ENCODE measurements at places on chromosomes 2 and 18.

DNA sequence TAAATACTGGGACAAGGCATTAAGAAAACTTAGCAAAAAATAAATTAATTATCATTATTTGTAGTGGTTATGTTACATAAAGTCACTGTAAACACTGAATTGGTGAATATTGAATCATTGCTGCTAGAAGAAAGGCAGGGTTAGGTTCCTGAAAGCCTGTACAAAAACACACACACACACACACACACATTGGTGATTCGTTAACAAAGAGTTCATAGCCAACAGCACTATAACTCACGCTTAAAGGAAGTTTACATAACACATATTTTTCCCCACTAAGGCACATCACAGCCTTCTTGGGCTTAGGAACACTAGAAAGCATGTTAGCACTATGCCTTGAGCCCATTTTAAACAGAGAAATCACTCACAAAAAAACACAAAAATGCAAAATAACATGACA, 690.0 kb upstream of the PIK3C3 start:
- DNase-seq: no peak

DNA sequence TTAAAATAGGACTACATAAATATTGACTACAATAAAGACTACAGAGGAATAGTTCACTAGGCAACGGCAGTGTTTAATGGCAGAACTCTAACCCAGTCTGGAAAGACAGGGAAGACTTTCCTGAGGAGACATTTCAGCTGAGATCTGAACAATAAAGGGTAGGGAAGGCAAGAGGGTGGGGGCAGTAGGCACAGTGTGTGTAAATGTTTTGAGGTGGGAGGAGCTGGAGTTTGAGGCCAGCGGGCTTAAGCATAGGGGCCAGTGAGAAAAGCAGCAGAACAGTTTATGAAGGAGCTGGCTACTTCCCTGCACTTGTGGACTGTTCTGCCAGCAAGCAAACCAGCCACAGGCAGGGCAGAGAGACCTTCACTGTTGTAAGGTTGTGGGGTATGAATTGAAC, 76.6 kb upstream of the UGP2 start:
- no peak for DNase-seq

- DNase-seq: no peak
These were observed 41.8 kb upstream of the FOSL2 start for GRCh38 chr2:28350791-28351285.

DNA sequence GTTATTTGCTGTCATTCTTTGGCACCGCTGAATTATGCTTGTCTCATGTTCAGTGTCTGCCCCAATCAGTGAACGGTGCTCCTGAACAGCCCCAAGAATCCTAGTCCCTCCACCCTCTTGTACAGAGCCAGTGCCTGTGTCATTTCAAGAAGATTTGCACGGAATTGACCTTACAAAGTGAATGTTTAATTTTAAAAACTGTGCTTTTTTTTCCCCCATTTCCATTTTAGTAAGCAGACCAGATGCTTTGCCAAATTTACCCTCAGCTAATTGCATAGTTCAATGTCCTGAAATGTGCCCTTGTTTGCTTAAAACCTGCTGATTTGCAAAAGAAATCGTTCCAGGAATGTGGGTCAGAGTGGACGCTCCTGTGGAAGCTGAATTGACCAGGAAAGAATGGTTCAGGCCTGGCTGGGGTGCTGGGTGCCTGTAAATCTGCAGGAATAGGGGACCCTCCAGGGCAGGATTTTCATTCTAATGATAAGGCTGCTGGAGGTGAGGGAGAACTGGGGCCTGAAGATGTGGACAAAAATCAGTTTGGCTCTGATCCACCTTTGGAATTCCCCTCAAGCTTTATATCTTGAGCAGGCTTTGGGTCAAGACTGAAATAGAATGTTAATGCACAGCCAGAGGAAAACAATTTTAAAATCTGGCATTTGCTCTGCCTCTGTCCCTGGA, 20.1 kb downstream of the TMEM17 start:
- no peak for DNase-seq

GRCh38 chr2:118048401-118048800, 34.5 kb upstream of the CCDC93 start:
- DNase-seq: no peak

DNA sequence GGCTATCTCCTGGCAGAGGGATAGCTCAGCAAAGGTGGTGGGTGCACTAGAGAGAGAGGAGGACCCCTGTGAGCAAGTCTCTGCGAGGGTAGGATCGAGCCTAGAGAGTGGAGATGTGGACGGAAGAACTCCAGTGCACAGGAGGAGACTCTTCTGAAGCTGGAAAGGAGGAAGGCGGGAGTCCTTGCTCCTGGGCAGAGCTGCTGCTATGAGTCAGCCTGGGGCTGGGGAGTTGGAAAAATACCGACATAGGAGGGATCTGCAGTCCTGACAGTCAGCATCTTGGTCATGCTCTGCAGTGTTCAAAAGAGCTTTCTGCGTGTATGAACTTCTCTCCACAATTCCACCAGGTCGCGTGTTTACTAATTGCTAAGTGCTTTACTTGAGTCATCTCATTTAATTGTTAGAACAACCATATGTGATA, 233.8 kb downstream of the LDLRAD4 start:
- no peak for DNase-seq

- DNase-seq: no peak
These were observed 60.2 kb downstream of the EIF5B start for GRCh38 chr2:99397266-99397920.

DNA sequence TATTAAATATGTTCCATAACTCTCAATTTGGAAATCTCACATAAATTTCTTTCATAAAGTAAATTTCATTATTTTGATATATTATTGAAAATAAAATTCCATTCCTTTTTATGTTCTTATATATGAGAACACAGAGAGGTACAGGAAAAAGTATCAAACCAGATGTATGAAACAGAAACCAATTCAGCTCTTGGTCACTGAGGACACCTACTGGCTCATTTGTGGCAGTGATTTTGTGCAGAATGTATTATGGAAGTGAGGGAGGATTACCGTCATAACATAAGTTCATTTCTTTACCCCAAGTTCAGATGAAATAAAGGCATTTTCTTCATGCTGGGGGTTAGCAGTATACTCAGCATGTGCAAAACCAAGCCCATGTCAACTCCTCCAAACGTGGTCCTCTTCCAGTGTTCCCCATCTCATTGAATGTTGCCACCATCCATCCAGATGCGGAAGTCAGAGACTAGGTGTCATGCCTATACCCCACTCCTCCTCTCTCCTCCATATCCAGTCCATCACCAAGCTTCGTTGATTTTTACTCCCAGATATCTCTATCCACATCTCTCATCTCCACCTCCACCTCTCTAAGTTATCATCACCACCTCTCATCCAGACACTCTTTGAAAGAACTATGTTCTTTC, 41.7 kb upstream of the MALL start:
- DNase-seq: no peak

DNA sequence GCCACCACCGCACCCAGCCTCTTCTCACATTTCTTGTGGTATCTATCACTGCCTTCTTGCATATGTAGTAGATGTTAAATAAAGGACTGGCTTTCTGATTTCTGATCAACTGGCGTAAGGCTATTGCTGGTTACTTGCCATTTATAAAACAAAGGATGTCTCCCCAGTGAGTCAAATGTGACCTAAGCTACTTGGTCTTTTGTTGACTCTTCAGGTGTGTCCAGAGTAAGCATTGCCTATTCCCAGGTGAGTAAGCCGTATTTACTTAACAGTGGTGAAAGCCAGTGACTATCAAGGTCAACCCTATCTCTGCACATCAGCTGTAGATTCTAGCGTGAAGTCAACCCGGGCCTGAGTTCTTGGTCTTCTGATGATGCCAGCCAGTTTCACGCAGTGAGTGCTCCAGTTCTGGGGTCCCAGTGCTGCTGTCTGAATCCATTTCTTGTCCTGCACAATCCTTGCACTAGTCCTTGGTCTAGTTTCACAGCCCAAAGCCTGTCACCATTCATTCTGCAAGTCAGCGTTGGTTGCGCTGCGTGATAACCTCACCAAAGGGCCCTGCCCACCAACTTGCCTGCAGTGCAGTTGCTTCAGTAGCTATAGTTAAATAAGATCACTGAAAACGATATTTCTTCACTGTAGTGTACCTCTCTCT, 120.2 kb downstream of the GBX2 start:
- DNase-seq: no peak

- DNase-seq: no peak
These were observed 33.1 kb upstream of the NPC1 start for GRCh38 chr18:23619388-23619881.

DNA sequence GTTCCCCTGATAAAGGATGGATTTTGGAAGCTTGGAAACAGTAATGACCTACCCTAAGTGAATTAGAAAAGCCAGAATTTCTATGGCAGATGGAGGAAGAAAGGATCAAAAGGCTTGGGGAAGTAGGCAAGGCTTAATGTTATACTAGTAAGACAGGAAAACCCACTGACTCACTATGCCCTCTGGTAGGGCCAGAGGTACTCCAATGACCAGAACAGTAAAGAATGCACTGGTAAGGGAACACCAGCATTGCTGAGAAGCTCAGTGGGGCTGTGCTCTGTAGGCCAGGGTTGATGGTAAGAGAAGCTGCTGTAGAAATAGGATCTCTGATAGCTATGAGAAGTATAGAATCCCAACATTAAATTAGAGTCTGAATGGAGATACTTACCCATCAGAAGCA, 126.4 kb downstream of the GFPT1 start:
- DNase-seq: no peak

- no peak for DNase-seq
These were observed 280.6 kb downstream of the PTGR3 start for GRCh38 chr18:74928194-74928968.

DNA sequence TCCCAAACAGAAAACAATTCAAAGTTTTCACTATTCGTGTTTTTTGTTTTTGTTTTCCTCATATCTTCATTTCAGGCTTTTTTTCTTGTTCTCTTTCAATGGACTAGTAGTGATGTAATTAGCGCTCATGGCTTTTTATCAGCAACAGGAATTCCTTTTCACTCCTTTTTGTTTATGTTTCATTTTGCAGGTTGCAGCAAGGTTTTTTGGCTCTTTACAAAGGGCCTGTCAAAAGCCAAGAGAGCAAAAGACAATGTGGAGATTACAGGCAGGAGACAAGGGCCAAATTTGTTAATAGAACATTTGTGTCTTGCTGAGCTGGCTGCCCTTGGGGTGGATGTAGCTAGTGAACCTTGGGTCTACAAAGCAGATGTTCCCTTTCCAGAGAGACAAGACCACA, 467.4 kb upstream of the CDH20 start:
- DNase-seq: no peak

DNA sequence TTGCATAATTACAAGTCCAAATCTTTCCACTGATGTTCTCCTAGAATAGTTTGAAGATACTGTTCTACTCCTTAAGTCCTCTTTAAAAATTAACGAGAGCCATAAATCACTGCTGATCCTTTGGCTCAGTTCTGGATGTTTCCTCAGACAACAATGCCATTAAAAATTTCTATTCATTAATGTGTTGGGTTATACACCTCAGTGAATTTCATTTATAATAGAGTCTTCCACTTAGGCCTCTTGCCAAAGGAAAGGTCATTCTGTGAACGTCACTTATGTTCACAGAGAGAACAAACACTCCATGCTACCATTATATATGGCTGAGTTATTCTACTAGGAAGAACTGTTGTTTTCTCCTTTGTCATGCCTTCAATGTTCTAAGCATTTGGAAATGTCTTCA, 1472.3 kb upstream of the CELF4 start:
- DNase-seq: no peak

GRCh38 chr2:235550378-235550760, 56.5 kb downstream of the AGAP1 start:
- no peak for DNase-seq

DNA sequence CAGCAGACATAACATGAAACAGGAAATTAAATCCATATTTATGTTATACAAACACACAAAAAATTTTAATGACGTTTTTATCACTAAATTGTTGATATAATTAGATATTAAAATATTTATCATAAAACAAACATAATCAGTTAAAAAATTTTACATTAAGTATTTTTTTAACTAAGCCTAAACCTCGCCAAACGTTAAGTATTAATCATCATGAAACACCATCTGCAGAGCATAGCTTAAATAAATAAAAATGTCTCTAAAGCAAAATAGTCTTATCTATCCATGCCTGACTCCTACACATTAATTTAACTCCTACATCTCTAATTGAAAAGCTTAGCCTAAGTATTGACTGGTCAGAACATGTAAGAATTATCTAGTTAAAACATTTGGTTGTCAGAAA, 271.6 kb upstream of the RND3 start:
- DNase-seq: no peak

DNA sequence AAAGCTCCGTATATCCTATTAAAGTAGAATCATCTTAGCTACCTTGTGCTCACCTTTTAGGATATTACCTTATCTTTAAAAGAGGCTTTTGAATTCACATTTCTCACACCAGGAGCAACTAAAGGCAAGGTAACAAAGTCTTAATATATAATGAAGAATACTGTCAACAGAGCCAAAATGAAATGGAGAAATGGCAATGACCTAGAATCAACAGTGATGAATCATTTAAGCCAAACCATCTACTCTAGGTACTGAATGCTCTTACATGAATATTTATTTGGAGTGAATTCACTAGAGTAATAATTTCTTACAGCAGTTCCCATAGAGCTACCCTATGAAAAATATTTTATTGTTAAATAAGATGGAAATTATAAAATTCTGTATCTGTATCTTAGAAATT, 421.0 kb downstream of the RND3 start:
- no peak for DNase-seq

GRCh38 chr2:96900237-96900636, 30.4 kb upstream of the SEMA4C start:
- DNase-seq: no peak

GRCh38 chr18:48392268-48392667, 16.9 kb downstream of the ZBTB7C start:
- DNase-seq: no peak

DNA sequence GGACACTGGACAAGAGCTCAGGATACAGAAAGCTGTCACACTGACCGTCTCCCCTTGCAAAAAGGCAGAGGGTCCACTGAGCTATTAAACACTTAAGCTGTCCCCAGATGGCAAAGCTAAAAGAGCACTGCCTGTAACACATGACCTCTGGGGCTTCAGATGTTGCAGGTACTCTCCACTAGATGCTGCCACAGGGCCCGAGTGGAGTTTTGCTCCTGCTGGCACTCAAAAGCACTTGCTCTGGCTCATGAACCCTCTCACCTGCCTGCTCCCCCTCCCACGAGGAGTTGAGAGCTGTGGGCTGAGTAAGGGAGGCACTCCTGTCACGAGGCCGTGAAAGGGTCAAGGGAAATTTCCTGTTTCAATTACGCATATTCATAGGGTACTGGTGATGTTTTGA, 227.9 kb downstream of the PRKCE start:
- no peak for DNase-seq

GRCh38 chr2:64786343-64787018, 132.8 kb upstream of the SERTAD2 start:
- no peak for DNase-seq

GRCh38 chr2:188485496-188485895, 193.8 kb downstream of the GULP1 start:
- no peak for DNase-seq

DNA sequence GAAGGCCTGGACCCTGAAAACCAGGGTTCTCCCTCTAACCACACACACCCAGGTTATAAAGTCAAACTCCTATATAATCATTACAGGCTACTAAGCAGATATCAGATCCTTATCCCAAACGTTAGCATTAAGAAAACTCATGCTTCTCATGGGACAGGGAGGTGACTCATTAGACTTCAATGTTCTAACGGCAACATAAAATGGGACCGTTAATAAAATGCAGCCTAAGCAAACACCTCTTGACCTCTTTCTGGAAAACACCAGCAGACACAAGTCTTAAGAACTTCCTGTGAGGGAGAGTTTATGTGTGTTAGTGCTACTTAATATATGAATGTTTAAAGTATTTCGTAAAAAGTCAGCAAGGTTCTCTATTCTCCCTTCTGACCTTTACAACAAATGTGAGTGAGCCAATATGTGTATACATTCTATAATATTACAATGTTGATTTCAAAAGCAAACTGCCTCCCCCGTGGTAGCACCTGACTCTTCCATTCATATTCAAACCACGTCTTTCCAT, 31.7 kb downstream of the LPIN2 start:
- DNase-seq: no peak
